Fibroblast of skin of right biceps (primary cell): ENCODE measurements at places on chromosomes 12 and 14.

GRCh38 chr14:100885196-100885595 lies 18.3 kb downstream of the RTL1 start:
- no peak for DNase-seq

GRCh38 chr12:47274760-47275159 lies 195.0 kb upstream of the AMIGO2 start:
- DNase-seq = no peak

DNA sequence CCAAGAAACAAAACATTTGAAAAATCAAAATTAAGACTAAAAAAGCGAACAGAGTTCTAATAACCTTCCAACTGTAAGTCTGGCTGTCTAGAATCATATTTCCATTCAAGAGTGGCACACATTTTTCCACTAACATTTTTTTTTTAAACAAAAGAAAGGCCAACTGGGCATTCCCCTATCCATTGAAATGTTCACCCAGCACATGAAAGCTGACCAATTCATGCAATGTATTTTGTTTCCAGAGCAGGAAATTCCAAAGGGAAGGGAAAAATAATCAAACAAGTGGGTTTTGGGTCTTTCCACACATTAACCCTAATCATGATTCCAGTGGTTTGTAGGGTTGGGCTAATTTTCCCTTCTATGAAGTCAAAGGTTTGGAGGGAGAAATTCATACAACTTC lies 206.5 kb downstream of the CALM1 start:
- DNase-seq = no peak

GRCh38 chr12:106300761-106301160 lies 1.8 kb upstream of the TCP11L2 start:
- no peak for DNase-seq

DNA sequence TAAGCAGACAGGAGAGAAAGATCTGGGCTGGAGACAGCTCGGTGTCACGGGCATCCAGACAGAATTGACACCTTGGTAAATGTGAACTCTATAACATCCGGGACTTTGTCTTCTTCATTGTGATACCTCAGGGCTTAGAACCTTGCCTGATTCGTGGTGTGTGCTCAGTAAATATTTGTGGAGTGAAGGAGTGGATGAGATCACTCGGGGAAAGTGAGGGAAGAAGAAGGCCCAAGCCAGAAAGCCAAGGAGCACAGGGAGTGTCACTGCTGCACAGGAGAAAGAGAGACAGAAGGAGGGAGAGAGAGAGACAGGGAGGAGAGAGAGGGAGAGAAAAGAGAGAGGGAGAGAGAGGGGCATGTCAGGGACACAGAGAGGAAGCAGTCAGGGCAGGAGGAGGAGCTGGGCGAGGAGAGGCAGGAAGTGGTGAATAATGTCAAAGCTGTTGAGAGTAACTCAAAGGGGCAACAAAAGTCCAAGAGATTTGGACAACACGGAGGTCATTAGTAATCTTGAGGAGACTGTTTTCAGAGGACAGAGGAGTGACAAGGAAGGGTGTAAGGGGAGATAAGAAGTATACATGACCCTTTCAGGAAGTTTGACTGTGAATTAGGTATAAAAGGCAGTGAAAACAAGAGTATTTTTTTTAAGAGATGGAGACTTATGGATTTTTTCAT lies 141.6 kb upstream of the MAX start:
- DNase-seq = peak; percentile 51

DNA sequence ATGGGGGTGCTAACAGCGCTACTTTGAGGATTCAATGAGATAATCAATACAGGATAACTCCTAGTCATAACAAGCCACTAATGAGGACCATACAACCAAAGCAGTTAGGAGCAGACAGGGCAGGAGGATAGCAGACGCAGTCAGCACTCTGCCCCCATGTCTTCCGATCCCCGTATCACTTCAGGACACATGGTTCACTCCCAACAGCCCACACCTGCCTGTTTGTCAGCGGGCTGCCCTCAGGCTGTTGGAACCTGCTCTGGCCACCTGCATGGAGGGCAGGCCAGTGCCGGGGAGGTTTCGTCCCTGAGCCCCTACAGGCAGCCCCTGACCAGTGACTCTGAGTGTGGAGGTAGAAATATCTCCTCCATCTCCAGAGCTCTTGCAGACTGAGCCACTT lies 37.1 kb upstream of the LTBP2 start:
- no peak for DNase-seq

GRCh38 chr12:31574803-31575575 lies 15.9 kb downstream of the DENND5B start:
- DNase-seq = peak; percentile 40

- DNase-seq = no peak
Measured at GRCh38 chr14:106610691-106611090, 1084.3 kb downstream of the TMEM121 start.

DNA sequence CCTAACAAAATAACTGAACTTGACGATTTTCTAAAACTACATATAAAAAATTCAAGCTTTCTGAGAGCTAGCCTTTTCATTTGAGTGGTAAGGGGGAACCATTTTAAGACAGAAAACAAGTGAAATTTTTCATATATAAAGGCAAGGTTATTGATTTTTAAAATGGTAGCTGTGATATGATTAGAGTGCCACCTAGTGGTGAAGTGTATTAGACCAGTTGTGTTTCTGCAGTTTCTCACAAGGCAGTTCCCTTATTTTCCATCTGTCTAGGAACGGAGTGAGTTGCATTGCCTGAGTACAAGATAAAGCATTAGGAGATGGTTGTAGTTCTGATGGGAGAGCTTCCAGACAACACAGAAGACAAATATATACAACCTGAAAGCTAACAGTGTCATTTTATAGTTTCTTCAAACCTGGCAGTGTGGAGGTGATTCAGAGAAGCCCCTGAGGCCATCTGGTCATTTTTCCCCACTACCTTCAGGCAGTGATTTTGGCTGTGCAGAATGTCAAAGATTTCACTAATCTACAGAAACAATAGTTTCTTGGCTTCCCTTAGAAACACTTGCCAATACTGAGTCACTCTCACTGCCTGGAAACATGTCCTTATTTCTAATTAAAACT lies 180.8 kb downstream of the C12orf50 start:
- peak; percentile 61 for DNase-seq

DNA sequence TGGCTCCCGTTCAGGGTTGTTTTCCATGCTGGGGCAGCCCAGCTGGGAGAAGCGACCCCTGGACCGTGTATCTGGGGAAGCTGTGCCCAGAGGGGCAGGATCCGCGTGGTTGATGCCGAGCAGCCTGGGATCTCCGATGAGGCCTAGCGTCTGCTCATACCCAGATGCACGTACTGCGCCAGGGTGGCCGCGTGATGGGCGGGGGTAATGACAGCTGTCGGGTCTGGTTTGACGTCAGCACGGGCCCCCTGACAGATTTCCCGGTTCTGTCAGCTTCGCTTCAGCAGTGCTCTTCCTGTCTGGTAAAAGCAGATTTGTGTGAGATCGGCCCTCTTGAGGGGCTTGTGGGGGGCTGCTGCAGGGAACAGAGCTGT lies 147.3 kb downstream of the TSPAN9 start:
- DNase-seq = peak; percentile 22

- DNase-seq = peak; percentile 73
Measured at GRCh38 chr12:480831-481816, 21.4 kb downstream of the B4GALNT3 start.

DNA sequence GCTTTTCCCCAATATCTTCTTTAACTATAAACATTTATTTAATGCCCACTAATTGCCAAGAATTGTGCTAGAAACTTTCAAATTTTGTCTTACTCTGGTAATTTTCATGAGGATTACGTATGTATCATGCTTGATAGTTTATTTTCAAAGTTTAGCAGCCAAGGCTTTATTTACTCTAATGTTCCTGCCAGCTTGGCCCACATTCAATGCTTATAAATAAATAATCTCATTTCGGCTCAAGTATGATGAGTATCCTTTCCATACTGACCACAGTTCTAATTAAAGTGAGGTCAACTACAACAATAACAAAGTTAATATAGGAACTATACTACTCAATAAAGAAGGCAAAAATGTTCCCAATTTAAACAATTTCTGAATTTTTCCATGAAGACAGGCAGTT lies 259.2 kb downstream of the MED13L start:
- DNase-seq = no peak

DNA sequence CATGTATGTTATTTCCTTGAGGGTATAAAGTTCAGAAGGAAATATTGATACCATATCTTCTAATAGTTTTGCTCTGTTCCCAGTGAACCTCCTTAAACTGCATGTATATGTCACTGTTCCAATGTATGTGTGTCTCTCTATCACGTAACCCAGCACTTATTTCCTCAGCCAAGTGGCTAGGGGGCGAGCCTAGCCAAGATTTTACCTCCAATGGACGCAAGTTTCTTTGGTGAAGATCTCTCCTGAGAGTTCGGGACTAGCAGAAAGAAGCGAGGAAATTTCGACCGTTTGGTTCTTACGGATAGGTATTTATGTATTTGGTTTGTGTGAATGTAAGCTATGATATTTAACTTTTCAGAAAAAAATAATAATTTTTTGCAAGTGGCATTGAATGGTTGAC lies 2.5 kb downstream of the SFSWAP start:
- DNase-seq = no peak

- no peak for DNase-seq
Measured at GRCh38 chr12:3712209-3712992, 40.5 kb downstream of the CRACR2A start.

GRCh38 chr12:74890237-74890599 lies 319.4 kb downstream of the KCNC2 start:
- peak; percentile 91 for DNase-seq

DNA sequence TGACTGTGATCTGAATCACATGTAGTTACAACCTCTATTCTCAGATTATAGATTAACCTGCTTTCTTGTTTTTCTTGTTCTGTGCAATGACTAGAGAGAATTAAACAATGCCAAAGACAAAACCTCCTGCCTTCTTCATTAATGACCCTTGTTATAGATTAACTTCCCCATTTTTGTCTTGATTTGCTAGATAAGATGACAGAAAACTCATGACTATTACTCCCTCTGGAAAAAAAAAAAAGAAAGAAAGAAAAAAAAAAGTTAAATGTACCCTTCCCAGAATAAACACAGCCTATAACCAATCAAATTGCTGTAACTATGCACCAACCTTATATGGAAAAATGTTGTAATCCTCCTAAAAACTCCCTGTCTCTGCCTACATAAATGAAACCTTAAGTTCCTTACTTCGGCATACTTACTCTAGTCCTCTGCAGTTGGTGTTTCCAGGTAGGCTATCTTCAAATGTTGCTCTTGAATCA lies 41.1 kb upstream of the PCED1B start:
- peak; percentile 21 for DNase-seq

DNA sequence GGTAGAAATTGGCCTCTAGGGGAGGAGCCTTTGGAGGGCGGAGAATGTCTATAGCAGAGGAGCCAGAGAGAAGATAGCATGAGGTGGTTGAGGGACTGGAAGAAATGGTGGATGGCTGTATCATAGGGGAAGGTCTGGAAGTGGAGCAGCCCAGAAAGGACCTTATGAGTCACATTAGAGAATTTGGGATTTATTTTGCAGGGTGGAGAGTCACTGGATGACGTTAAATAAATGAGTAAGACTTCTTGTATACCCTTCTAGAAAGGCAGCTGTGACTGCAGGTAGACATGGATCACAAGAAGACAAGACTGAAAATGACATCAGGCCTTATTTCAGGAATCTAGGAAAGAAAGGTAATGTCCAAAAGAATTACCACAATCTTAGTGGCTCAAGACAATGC lies 208.2 kb upstream of the TMTC1 start:
- peak; percentile 14 for DNase-seq

DNA sequence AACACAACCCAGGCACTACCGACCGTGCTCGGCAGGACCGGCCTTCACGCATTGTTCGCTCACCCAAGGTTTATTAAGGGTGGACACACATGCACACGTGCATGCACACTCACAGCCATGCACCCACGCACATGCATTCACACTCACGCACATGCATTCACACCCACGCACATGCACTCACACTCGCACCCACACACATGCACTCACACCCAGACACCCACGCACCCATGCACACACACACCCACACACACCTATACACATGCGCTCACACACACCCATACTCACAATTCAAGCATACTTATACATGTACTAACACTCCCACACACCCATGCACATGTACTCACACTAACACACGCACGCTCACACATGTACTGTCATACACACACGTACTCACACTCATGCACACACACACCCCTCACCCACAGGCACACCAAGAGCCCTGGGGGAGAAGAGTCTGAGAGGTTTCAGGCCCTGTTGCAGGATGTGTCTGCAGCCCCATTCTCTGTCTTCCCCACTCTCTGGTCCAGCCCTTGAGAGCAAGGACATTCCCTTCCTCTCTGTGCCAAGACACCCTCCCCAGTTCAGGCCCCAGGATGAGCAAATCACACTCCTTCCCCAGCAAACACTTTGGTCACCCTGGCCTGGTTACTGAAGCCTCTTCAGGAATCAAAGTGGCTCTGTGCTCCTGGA lies 49.4 kb upstream of the BCL11B start:
- DNase-seq = no peak

- peak; percentile 48 for DNase-seq
Measured at GRCh38 chr12:130965668-130966067, 12.0 kb downstream of the ADGRD1 start.

GRCh38 chr14:100332797-100333196 lies 9.7 kb downstream of the SLC25A47 start:
- no peak for DNase-seq

DNA sequence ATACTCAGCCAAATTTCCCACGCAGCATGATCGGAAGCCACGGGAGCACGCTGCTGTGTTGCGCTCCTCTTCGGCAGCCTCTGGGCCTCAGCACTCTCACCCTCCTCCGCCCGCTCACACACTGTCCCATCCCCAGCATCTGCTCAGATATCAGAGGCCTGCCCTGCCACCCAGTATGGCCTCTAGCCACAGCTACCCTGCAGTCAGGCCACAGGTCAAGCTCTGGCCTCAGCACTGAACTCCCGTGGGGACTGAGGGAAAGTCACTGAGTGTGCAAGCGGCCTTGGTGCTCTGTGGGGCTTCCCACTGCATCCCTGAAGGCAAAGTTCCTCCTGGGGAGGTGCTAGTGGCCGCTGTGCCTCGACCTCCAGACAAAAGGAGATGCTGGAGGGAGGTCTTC lies 2.0 kb downstream of the KRT77 start:
- DNase-seq = no peak

DNA sequence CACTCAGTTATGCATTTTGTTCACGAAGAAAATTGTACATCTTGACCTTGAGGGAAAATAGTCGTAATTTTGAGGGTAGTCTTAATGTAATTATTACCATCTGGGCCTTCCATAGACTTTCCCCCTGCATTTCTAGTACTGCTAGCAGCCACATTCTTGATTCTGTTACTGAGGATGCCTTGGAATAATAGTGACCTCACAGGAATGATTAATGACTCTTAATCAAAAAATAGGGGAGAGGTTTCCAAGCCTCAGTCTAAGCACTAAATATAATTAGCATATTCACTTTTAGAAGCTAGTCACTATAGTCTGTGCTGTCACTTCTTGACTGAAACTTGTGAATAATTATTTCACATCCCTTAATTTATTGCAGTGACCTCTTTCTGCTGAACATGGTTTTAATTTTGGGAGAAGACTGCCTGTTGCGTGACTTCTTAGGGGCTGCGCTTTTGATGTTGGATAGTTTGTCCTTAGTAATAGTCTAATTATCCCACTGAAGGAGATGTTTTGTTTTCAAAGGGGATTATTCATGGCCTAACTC lies 400.5 kb downstream of the ADAMTS20 start:
- DNase-seq = peak; percentile 81
